ENCODE measurements at places on chromosomes 4 and X.

GRCh38 chrX:44314259-44314734, 29.2 kb downstream of the EFHC2 start:
- DNase-seq: peak; percentile 57

DNA sequence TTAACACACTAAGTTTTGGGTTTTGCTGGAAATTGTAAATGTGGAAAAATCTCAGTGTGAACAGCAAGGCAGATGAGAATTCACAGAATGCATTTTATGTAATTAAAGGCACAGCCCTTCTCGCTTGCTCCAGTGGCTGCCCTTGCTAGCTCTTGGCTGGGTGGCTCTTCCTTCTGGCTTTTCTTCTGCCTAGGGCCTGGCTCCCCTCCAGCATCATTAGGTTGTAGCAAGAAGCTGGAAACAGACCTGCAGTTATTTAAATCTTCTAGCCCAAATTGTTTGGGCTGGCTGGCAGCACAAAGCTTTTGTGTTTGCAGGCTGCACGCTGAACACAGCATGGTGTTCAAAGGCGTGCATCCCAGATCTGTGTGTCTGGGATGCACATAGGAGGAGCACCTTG, 56.5 kb downstream of the LIMCH1 start:
- peak; percentile 4 for DNase-seq

GRCh38 chrX:124033821-124034220, 72.3 kb downstream of the STAG2 start:
- peak; percentile 28 for DNase-seq

DNA sequence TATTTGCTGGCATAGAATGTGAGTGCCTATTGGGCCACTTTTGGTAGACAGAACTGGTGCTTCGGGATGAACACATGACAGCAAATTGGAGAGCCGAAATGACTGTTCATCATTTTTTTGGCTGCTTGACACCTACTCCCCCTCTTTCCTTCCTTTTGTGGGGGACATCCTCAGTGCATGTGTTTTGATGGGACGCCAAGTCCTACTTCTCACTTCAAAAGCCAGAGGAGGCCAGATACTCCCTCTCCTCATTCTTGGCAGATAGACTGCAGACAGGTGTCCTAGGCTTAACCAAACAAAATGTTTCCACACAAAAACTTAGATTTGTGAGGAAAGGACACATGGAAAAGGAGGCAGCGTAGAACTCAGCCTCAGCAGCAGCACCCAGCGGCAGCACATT, 62.4 kb downstream of the DCHS2 start:
- DNase-seq: no peak

GRCh38 chr4:7332216-7333023, 102.3 kb downstream of the PSAPL1 start:
- peak; percentile 65 for DNase-seq

GRCh38 chrX:106201502-106202178, 33.5 kb downstream of the PWWP3B start:
- no peak for DNase-seq

- DNase-seq: no peak
Observed at GRCh38 chrX:14641681-14642655, 112.6 kb downstream of the GLRA2 start.

DNA sequence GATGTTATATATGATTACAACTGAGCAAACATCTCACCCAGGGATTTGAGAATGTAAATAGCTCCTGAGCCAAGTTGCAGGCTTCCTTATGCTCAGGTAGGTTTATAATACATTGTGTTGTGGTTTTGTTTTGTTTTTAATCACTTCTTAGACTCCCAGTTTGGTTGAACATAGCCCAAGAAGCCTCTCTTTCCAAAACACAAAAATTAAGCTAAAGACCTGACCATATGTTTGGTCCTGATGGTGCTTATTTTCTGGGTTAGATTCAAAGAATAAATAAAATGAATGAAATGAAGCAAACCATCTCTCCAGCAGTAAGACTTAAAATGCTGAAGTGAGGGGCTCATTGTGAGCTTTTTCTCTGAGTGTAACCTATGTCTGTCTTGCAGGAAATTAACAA, 93.5 kb downstream of the GRXCR1 start:
- DNase-seq: no peak

GRCh38 chr4:8198206-8198905, 734 bp upstream of the SH3TC1 start:
- no peak for DNase-seq

DNA sequence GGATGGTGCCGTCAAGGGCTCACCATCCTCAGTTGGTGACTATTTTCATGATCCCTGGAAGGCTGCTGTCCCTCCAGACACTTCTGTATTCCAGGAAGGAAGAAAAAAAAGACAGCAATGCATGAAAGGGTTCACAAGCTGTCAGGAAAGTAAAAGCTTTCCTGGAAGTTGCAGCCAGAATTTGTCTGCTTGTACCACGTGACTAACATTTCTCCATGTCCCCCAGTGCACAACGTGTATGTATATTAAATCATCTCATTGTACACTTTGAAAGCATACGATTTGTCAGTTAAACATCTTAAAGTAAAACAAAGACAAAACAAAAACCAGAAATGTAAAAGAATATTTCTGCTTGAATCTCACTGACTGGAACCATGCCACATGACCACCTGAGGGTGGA, 127.4 kb upstream of the CLNK start:
- DNase-seq: no peak

GRCh38 chr4:39528061-39528465, 824 bp upstream of the UGDH start:
- peak; percentile 90 for DNase-seq

GRCh38 chrX:120790118-120790517, 85.5 kb downstream of the CT47B1 start:
- DNase-seq: peak; percentile 91

GRCh38 chrX:151725338-151725614, 9.3 kb upstream of the CNGA2 start:
- DNase-seq: no peak

DNA sequence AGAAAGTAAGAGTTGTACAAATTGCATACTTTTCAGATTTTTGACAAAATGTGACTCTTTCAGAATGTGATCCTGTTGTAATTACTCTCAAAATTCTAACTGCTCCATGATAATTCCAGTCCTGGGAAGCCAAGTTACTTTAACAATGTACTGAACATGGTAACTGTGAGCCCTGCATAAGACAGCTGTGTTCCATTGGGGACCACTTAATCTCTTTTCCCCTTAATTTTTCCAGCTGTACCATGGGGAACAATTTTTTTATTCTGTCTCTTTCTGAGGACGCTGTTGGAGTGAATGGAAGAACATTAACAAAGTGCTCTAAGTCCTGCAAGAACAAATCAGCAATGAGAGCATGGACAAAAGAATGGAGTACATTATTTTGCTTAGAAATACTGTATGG, 95.8 kb downstream of the UPRT start:
- no peak for DNase-seq

DNA sequence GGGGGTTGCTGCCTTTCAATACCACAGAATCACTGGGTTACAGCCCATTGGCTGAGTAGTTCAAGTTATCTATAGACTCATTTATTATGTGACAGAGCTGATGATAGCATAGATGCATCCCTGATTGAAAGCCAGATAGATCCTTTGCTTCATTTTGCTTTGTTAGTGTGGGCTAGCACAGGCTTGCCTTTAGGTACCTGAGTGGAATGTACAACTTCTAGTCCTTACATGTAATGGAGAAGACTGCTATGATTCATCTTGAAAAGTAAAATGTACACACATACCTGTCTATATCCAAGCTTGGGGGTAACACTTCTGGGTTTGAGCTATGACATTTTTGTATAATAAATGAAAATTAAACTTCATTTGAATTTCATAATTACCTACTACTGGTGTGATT, 226.0 kb upstream of the FTHL17 start:
- DNase-seq: no peak

DNA sequence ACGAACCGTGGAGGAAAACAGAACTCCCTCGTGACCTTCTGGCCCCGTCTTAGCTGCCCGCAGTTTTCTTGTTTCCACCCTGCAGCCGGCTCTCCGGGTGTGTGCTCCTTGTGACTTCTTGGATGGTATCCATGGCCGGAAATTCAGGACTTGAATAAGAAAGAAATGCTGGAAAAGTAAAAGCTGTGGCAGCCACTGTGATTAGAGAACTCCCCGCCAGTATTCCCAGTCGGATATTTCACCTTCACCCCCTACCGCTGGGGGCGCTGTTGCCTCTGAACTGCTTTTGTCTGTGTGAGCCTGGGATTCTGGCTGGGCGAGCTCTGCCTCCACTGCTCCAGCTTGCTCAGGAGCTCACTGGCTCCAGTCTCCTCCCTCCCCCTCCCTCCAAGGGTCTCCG, 41.5 kb upstream of the CYP4V2 start:
- no peak for DNase-seq

DNA sequence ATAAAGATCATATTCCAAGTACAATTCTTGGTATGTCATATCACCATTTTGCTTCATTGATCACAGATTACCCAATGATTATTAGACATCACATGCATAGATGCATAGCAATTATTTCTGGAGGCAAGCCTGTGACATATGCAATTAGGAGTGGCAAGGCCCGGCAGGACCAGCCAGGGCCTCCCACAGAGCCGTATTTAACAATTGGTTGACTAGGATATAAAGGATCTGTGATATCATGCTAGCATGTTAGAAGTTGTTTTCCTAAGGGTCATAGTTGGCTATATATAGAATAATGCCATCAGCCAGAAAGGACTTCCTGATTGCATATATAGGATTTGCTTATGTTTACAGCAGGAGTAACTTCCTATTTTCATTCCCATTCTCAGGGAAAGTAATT, 103.5 kb upstream of the OTUD4 start:
- no peak for DNase-seq

DNA sequence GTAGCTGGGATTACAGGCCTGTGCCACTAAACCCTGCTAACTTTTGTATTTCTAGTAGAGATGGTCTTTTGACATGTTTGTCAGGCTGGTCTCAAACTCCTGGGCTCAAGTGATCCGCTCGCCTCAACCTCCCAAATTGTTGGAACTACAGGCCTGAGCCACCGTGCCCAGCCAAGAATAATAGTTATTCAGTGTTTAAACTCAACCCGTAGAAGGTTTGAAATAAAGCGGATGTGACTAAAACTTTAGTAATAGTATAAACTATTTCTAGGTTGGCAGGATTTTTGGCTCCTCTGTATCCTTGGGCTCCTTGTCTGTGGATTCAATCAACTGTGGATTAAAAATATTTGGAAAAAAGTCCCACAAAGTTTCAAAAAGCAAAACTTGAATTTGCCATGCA, 37.8 kb downstream of the PCDH10 start:
- peak; percentile 47 for DNase-seq

GRCh38 chr4:154366956-154367355, 124.6 kb downstream of the DCHS2 start:
- DNase-seq: peak; percentile 10

DNA sequence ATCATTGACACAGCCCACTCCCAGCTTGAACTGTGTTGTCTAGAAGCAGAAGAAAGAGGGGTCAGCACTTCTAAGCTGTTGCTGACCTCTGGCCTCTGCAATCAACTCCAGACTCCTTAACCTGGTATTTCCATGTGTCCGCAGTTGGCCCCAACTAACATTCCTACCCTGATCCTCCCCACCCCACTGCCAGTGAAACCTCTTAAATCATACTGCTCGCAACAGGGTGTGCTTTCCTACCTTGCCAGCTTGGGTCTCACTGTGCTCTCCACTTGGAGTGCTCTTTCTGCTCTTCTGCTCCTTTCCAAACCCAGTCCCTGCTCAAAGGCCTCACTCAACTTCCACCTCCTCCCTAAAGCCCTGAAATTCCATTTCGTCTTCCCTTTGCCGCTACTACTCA, 52.3 kb upstream of the RPS6KA3 start:
- no peak for DNase-seq

DNA sequence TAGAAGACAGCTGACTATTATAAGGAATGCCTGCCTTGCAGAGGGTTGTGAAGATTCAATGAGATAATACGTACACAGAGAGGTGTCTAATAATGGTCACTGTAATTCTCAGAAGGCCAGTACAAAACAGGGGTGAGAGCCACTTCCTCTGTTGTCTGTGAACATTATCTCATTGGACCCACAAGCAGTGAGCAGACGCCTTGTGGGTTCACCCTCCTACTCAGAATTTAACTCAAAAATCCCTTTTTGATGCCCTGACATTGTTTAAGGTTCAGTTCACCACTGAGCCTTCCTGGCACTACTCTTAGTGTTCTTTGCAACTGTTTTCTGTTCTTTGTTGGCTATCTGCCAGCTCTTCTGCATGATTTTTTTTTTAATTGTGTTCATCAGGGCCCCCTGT, 467.4 kb downstream of the BCOR start:
- no peak for DNase-seq

- DNase-seq: no peak
Observed at GRCh38 chrX:83508006-83508405, at the start of gene POU3F4. TSS of gene POU3F4 (plus strand) at chrX:83508290. CDS start at chrX:83508325, 35 bp downstream.

DNA sequence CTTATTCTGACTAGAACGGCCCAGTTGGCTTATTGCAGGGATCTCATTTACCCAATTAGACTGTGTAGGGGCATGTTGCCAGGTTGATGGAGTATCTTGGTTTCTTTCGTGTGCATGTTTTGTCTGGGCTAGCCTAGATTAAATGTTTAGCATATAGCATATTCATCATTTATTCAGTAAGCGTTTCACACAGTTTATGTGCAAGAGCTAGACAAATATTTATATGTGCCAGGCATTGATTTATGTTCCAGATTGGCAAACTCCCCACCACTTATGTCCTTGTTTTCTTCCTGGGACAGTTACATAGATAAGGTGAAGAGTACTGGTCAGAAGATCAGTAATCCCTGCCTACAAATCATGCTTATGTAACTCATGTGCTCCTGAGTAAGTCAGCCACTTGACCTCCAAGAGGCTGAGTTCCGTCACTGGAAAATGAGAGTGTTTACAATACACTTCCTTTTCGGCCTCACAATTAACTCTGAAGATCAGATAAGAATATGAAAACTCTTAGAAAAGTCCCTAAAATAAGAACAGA, 57.2 kb downstream of the RUFY3 start:
- no peak for DNase-seq

- DNase-seq: peak; percentile 89
Observed at GRCh38 chr4:53706422-53707032, 115.2 kb upstream of the LNX1 start.

DNA sequence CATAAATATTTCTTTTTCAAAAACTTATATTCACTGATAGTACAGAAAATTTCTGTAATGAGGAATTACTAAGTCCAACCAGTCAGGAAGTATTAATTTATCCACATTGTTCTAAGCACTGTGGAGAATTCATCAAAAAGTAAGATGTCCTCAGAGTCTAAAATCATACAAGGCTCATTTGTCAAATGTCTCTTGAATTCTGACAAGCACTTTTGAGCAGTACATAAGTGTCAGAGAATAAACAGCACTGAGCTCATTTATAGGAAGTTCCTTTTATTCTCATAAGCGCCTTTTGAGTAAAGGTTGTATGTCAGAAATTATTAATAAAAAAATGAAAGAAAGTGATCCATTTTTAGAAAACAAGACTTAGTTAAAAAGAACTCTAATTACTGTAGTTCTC, 523.2 kb upstream of the EPHA5 start:
- DNase-seq: no peak

Data from adipocyte (in vitro differentiated cells).